IPS DF 6.9 (cell line): ENCODE measurements at places on chromosomes 12 and 14.

- DNase-seq: no peak
Observed at GRCh38 chr12:47296828-47297227, 217.1 kb upstream of the AMIGO2 start.

GRCh38 chr12:29050503-29050902 is 98.6 kb upstream of the FAR2 start:
- DNase-seq: no peak

- DNase-seq: no peak
Observed at GRCh38 chr12:72738811-72739210, 466.6 kb downstream of the TRHDE start.

- no peak for DNase-seq
Observed at GRCh38 chr12:68641138-68641537, 30.4 kb downstream of the RAP1B start.

DNA sequence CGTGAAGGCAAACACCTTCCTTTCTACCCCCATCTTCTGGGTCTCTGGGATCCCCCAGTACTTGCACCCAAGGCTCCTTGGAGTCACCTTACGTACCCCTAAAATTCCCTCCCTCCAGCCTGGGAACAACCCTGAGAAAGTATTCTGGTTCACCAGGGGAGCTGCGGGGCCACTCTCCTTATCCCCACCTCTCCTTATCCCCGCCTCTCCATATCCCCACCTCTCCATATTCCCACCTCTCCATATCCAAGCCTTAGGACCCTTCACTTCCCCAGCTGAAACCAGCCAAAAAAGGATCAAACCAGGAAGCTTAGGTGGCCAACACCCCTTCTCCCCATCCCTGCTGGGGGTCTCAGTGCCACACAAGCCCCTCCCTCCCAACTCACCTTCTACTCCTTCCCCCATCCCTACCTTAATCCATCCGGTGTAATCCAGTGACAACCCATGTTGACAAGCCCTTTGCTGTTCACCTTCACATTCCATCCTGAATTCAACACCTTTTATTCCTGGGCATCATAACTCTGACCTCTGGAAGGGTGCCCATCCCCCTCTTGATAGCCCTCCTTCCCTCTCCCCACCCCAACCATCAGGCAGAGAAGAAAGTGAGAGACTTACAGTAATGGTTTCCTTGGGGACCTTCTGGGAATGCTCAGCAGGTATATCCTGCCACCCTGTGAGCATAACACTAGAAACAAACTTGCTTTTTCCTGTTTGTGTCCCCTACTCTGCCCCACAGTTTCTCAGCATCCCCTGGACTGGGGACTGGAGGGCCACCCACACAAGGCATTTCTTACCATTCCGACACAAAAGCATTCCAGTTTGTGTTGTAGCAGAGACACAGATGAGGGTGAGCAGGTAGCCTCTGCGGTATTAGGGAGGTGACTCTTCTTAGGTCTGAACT is 1.6 kb upstream of the MSI1 start:
- no peak for DNase-seq

- no peak for DNase-seq
Observed at GRCh38 chr12:70415987-70416386, 49.9 kb downstream of the KCNMB4 start.

- no peak for DNase-seq
Observed at GRCh38 chr14:57818511-57818910, 47.4 kb downstream of the SLC35F4 start.

DNA sequence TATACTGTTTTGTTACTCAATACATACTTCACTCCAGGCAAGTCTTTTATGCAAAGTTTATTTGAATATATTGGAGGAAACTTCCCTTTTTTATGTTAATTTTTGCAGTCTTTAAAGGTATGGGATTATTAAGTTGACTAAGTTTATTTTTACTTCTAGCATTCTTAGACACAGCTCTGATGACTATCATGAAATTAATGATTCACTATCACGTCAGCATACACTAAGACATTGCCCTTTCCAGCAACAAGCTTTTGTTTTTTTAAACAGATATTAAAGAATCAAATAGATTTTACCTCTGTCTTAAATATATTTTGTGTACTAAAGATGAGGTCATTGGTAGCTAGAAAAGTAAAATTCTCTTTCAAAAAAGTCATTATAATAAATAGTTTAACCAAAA is 52.1 kb downstream of the DERA start:
- no peak for DNase-seq

DNA sequence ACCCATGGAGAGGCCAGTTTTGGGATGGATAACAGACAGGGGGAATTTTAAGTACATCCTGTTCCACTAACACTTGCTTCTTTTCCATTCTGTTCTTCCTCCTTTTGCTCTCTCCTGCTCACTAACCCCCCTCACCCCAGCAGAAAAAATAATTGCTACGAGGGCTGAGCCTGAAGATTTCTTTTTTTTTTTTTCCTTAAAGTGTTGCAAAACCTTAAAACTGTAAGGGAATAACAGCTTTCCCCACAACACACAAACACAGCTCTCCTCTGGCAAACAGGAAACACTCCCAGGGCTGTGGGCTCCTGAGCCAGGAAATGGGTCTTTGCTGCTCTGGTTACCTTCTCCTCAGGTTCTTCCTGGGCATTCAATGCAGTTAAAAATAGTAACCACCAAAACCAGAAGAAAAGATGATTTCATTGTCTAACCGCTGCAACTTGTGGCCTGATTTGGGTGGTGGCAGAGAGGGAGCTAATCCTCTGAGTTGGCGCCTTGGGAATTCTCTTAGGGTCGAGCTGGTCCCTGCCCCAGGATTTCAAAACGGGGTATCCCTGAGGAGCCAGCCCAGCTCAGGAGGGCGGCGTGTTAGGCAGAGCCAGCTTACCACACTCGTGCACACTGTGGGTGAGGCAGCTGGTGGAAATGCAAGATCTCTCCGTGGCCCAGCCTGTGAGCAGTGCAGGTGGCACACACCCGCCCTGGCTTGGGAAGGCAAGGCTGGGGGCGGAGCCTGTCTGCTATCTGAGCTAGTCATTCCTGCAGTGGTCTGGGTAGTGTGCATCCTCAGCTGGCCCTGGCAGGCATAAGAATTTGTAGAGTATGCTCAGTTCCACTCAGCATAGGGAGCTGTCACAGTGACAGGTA is 17.1 kb upstream of the EMP1 start:
- no peak for DNase-seq

- no peak for DNase-seq
Observed at GRCh38 chr12:65823513-65824375, 539 bp upstream of the HMGA2 start.

GRCh38 chr14:97106166-97106565 is 309.0 kb downstream of the VRK1 start:
- no peak for DNase-seq

DNA sequence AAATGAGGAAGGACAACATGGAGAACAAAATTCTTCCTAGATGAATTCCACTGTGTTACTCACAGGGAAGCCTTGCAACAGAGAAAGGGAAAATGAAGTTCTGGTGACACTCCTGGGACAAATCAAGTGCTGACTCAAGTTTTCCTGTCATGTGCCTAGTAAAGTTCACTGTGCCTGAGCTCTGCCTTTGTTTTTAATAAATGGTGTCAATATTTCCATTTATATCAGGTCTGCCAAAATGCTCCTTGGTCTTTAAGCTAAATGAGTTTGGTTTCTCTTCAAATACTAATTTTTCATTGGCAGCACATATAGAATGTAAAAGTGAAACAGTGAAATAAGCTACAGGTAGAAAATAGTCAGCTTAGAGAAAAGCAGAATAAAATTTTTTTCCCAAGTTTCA is 33.0 kb downstream of the HIGD1C start:
- no peak for DNase-seq

DNA sequence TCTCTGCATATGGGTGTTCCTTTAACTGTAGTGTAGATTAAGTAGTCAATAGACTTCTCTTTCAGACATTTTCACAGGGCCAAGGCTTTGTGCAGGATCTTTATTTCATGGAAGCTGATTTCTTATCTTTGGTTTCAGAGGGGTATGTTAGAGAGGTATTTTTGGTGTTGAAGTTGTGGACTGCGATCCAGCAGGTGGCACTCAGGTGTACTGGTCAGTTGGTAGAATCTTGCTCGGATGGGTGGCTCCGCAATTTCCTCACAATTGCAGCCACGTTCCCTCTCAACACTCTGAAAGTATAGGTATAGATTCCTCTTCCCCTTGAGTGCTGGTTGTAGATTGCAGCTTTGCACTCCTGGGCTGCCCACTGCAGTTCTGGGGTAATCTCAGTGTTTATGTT is 44.3 kb downstream of the OSBPL8 start:
- no peak for DNase-seq

DNA sequence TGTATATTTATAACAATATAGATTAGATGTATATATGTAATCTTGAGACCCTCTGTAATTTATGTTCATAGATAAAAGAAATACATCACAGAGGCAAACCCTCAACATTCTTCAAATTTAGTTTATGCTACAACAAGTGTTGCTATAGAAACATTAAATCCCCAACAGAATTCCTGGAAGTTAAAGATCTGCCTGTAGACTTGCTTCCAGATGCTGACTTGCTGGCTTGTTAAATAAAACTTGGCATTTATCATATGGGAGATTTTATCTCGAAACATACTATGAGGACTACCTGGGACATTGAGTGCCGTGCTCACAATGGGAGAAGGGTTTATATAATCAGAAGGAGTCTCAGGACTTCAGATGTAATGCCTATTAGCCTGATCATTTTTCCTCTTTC is 136.3 kb upstream of the PLXNC1 start:
- DNase-seq: no peak

DNA sequence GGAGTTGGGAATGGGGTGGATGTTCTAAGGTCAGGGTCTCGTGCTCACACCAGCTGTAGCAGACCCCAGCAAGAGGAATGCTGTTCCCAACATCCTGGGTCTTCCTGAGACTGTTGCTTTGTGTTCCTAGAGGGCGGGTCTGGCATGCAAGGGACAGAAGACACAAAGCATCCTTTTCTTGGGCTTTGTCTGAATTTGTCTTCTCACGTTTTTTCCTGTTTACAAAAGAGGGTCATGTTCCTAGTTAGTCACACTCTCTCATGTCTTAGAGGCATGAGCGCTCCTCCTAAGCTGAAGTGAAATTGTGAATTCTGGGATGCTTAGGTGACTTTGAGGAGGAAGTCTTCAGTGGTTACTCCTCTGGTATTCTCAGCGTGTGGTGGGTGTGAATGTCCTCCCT is 9.6 kb upstream of the TAMALIN start:
- no peak for DNase-seq

GRCh38 chr12:125083072-125083471 is 17.8 kb downstream of the AACS start:
- no peak for DNase-seq

GRCh38 chr14:105898482-105899010 is 372.2 kb downstream of the TMEM121 start:
- DNase-seq: no peak

- DNase-seq: no peak
Observed at GRCh38 chr14:106129274-106129673, 602.9 kb downstream of the TMEM121 start.

GRCh38 chr14:34981743-34982420 is 910 bp upstream of the SRP54 start:
- no peak for DNase-seq

GRCh38 chr14:32203928-32204357 is 874 bp upstream of the RNU6-8 start:
- DNase-seq: no peak

GRCh38 chr14:100701314-100701713 is 25.4 kb upstream of the DLK1 start:
- no peak for DNase-seq

DNA sequence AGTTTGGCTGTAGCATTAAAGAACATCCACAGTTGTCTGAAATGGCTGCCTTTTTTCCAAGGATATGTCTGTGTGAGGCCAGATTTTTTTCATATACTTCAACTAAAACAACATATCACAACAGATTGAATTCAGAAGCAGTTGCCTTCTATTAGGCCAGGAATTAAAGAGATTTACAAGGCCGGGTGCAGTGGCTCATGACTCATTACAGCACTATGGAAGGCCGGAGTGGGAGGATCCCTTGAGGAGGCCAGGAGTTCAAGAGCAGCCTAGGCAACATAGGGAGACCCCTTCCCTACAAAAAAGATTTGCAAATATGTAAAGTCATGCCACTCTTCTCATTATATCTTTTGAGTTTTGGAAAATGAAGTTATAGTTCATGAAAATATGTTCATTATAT is 108.6 kb downstream of the KTN1 start:
- DNase-seq: no peak

DNA sequence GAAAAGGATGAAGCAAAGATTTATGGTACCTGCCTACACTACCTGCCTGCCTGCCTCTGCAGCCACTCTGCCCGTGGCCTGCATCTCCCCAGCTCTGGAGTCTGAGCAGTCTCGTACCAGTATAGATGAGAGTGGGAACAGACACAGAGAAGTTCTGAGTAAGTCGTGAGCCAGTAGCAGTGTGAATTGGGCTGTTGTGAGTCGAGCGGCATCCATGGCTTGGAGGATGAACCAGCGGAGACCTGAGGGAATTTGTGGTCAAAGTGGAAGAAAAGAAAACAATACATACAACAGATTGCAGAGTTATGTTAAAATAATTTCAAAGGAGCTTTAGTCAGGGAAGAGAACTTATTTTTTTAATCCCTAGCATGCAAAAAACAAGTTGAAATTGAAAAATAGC is 25.3 kb downstream of the C2CD5 start:
- no peak for DNase-seq

GRCh38 chr12:102542816-102543440 is 62.6 kb upstream of the IGF1 start:
- DNase-seq: no peak

DNA sequence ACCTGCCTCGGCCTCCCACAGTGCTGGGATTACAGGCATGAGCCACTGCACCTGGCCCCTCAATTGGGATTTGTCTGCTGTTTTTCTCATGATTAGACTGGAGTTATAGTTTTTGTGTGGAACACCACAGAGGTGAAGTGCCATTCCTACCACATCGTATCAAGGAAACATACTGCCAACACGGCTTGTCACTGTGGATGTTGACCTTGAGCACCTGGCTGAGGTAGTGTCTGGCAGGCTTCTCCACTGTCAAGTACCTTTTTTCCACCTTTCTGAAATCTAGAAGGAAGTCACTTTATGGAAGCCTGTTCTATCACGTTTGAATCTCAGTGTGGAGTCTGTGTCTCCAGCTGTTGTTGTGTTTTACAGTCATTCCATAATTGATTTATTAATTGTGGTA is 21.4 kb upstream of the SEL1L start:
- DNase-seq: no peak

- no peak for DNase-seq
Observed at GRCh38 chr14:76472199-76472723, 96.3 kb downstream of the ESRRB start.

- no peak for DNase-seq
Observed at GRCh38 chr12:105067511-105068031, 16.7 kb downstream of the ALDH1L2 start.

- no peak for DNase-seq
Observed at GRCh38 chr14:65234752-65235361, 132.5 kb upstream of the MAX start.

GRCh38 chr12:71755146-71755892 is 656 bp downstream of the RAB21 start:
- DNase-seq: no peak
